Hematopoietic multipotent progenitor cell treated with erythropoietin and hydrocortisone succinate and interleukin-3 and kit ligand, for 6 days (in vitro differentiated cells): ENCODE measurements at places on chromosomes 12 and 14.

DNA sequence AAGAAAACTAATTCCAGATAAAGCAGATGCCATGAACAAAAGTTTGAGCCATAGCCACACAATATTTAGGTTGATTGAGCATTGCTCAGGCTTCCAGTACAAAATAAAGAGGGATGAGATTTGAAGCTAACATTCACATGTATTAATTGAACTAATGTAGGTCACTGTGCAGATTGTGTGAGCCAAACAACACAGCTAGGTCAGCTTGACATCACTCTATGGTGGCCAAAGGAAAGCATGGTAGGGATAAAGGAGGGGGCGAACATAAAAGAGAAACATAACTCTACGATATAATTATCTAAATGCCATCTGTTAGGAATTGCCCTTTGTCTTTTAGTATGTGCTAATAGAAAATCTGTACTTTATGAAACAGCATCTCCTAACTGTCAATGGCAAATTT lies 477.7 kb upstream of the SYT1 start:
- DNase-seq, result no peak

- DNase-seq, result no peak
These were observed 196.9 kb upstream of the NOVA1 start for GRCh38 chr14:26794731-26795130.

GRCh38 chr14:96083667-96084320 lies 44.6 kb downstream of the C14orf132 start:
- DNase-seq, result no peak

DNA sequence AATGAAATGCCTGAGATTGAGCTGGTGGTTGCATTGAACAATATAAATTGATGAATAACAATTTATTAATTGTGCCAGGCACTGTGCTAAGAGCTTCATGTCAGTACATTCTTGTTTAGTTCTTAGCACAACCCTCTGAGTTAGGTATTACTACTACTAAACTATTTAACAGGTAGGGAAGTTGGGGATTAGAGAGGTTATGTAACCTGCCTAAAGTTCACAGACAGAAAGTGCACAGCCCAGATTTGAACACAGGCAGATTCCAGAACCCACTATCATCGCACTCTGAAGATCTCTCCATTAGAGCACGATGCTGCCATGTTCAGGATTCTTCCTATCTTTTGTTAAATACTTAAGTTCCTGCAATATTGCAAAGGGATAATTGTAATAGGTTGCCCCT lies 49.3 kb downstream of the ETV6 start:
- no peak for DNase-seq

- DNase-seq, result no peak
These were observed 411.6 kb downstream of the CCER1 start for GRCh38 chr12:90543374-90543773.

DNA sequence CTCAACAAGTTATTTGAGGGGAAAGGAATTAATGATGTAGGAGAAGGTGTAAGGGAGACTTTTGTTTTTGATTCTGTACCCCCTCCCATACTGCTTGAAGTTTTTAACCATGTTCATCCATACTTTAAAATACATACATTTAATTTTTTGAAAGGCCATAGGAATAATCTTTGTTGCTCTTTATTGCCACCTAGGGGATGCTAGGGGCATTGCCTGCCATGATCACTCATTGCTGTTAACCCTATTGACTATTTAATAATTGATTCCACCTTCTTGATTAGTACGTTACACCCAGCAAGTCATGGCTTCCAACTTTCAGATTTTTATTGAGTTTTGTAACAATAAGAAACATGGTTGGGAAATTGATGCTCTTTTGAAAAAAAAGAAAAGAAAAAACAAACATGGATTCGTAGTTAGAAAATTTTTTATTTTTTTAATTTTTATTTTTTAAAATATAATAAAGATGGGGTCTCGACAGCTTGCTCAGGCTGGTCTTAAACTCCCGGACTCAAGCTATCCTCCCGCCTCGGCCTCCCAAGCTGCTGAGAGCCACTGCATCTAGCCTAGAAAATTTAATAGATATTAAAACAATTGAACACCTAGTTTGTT lies 8.5 kb upstream of the PRKAB1 start:
- peak; percentile 82 for DNase-seq

GRCh38 chr12:123149501-123150274 lies 1.2 kb downstream of the PITPNM2 start:
- peak; percentile 46 for DNase-seq

DNA sequence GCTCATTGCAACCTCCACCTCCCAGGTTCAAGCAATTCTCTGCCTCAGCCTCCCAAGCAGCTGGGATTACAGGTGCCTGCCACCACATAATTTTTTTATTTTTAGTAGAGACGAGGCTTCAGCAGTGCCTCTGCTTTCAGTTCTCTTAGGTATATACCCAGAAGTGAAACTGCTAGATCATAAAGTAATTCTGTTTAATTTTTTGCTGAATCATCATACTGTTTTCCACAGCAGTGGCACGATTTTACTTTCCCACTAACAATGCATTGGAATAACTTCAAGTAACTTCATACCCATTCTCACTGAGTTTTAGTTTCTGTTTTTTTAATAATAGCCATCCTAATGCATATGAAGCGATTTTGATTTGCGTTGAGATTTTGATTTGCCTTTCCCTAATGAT lies 148.0 kb upstream of the G2E3 start:
- no peak for DNase-seq

DNA sequence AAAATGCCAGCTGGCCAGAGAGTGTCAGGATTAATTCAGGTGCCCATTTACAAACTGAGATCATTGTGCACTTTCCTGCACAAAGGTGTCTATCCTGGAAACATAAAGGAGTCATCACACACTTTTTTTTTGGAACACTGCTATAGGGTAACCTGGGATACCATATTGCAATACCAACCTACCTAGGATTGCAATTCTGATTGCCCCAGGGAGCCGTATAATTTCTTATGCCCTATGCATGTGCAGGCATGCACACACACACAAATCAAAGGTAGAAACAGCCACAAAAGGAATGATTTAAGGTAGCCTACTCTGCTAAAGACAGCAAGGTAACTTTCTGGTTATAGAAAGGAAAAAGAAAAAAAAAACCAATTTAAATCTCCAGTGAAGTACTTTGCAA lies 285.3 kb upstream of the KITLG start:
- no peak for DNase-seq

DNA sequence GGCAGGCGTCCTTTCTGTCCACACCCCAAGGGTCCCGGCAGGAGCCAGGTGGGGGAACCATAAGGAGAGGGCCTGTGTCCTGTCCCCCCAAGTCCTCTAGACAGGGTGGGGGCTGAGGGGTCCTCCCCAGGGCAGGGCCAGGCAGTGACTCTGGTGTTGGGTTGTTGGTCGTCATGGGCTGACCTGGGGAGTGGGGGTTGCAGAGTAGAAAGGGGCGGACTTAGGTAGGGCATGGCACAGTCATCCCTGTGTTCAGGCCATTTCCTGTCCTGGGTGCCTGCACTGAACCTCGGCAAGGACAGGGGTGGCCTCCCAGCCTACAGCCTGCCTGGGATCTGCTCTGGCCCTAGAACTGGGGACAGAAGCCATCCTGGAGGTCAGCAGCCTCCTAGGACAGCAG lies 356.2 kb downstream of the TMEM121 start:
- no peak for DNase-seq

DNA sequence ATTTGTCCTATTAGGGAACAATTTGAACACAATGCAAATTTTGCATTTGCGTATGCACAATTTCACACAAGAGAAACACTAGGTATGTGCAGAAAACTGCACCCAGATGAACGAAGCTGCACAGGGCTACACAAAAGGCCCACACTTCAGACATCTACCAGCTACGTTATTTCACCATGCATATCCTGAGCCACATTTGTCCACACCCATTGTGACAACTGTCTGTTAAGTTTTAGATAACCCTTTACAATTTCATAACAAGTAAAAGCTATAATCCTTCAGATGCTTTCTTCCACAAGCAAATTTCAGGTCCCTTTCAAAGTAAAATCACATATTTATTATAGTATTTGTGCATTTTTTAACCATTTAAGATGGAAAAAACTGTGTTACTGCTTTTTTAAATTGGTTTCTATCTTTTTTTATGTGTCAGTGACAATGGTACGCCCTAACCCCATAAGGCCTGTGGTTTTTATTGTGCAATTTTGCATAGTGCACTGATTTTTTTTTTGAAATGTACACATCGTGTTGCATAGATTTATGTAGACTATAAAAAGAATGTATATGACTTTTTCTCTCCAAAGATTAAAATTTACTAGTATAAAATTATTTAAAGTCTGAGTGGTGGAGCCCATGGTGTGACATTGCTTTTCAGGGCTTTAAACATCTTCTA lies 87.8 kb upstream of the BTG1 start:
- DNase-seq, result peak; percentile 55

GRCh38 chr12:54502485-54502884 lies 4.9 kb downstream of the NCKAP1L start:
- no peak for DNase-seq

DNA sequence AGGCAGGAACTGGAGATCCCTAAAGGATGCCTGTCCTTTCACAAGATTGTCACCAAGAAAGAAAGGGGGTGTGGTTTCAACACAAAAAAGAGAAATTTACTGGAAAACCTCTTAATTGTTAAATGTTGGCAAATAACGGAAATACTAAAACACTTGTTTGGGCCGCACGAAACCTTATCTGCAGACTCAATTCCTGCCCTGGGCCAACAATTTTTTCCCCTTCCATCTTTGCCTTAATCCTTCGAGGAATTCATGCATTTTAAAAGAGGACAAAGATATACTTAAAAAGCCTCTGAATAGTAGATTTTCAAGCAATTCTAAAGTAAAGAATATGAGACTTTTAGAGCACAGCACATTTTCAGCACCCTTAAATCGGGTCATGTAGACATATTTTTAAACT lies 366.2 kb downstream of the DUSP6 start:
- no peak for DNase-seq

DNA sequence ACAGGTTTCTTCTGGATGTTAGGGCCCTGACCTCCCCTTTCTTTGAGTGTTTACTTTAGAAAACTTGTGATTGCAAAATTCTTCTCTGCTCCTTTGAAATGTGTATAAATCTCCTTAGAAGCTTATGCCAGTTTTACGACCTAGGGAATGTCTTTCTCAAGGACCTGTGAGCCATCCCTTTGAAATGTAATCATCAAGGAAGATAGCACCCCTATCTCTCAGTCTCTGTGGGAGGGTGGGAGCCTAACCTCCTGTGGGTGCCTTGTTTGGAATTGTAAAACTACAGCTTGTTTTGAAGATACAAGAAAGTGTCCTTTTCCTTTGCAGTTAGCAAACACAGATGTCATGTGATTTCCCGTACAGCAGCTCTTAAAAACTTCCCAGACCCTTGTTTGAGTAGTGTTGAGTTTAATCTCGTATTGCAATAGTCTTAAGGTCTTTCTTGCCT lies 3.3 kb downstream of the OR10AD1 start:
- no peak for DNase-seq
